CD4-positive, alpha-beta T cell treated with Interleukin-10 for 1 hour (primary cell): ENCODE measurements at places on chromosomes 1 and 21.

GRCh38 chr1:56824938-56825337 lies 5.7 kb upstream of the FYB2 start:
- DNase-seq, result no peak

GRCh38 chr1:160097911-160098851 lies at the start of gene IGSF8:
TSS of gene IGSF8 (minus strand) at chr1:160098619. CDS start at chr1:160098472, 147 bp downstream.
- DNase-seq, result peak; percentile 94

DNA sequence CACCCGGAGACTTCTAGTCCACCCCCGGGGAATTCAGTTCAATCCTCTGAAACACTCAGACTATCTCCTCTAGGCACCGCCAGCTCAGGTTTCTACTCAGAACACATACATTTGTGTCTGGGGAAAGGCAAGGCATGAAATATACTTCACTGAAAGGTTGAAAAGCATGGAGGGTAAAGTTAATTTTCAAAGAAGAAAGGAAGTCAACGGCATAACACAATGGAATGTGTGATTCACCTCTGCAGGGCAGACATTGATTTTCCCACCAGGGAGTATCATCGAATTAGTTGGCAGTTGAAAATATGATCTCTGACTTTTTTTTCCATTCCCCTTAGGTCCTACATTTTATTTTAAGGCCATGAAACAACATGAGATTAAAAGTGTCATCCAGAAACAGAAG lies 669.4 kb downstream of the SMYD3 start:
- no peak for DNase-seq

DNA sequence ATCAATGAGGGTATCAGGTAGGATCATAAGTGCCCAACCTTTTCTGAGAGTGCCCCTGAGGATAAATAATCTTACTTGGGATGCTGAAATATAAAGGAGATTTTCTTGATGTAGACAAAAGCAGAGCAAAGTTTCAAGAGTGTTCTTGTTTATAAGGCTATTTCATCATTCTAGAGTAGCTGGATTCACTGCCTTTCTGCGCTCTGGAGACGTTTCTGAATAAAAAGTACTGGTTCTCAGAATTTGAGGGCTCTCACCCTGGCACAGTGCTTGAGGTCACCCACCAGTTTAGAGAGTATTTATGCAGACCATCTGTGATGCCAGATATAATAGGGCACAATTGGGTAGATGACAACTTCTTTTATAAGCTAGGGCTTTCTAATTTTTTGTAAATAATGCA lies 103.3 kb downstream of the GDAP2 start:
- DNase-seq, result no peak
